Lung (tissue), 17 donors: ENCODE measurements at places on chromosomes 1 and 21. TPM values are rescaled to one million over a fixed set of nuclear protein-coding genes. Genes with fewer than 3 reads are reported as not detected.
A peak's percentile ranks its signal among the peaks of the same experiment; 100 is the strongest.

DNA sequence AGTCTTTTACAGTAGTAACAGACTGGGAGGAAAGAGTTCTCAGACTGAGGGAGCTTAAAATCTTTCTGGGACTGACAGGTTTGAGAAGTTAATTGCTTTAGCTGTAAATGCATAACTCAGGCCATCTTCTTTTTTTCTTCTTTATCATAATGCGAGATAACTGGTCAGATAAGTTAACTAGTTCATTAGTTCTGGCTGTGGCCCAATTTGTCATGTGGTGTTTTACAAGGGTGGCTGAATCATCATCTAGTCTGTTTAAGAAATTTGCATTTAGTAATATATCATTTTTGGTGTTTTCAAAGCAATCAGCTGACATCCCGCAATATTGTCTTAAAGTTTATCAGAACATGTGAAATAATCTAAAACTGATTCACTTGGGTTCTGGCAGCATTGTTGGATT, 14.0 kb downstream of the HSD3B2 start:
- no peak for DNase-seq

DNA sequence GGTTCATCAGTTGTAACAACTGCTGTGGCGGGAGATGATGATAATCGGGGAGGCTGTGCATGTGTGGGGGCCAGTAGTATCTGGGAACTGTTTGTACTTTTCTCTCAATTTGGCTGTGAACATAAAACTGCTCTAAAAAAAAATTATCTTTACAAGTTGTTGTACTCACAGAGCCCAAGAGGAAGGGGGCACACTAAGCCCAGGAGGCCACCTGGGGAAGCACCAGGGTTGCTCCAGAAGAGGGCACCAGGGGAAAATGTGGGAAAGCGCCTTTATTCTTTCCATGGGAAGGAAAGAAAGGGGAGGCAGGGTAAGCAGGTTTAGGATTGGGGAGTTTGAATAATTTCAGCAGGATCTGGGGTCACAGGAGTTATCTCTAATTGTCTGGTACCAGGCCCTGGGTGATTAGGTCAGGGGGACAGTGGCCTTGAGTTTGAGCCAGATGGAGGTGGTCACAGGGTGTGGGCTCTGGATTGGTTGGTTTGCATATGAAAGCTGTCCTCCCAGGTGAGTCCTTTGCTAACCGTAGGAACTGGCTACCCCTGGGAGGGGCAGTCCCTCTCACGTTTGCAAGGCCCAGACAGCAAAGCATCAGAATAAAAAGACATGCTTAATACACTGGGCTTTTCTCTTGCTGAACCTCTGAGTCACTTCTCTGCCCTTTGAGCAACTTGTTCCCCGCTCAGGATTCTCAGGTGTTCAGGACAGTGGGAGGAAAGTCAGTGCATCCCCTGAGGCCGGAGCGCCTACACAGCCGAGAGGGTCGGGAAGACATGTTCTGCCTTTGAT, 11.2 kb downstream of the MYOC start:
- no peak for DNase-seq

- DNase-seq: no peak
Measured at GRCh38 chr1:197692965-197693364, 82.3 kb downstream of the DENND1B start.

DNA sequence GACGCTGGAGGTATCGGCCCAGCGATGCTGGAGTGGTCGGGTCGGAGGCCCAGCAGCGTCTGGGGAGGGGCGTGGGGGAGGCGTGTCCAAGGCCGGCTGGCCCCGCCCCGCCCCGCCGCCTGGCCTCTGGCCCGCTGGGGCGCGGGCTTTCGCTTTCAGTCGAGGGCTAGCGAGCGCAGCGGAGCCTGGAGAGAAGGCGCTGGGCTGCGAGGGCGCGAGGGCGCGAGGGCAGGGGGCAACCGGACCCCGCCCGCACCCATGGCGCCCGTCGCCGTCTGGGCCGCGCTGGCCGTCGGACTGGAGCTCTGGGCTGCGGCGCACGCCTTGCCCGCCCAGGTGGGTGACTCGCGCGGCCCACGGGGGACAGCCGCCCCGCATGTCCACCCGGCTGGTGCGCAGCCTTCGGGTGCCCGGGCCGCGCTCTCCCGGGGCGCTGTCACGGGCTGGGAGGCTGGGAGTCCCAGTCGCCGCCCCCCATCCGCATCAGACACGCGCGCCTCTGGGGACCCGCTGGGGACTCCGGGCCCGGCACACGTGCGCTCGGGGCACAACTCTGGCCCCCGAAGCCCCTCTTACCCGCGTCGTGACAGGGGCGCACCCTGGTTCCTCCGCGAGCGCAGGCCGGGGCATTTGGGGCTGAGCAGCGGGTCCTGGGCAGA, at the start of gene TNFRSF1B:
TSS of gene TNFRSF1B (plus strand) at position 158 of the 659 bp plus-strand sequence. CDS start at position 259, 101 bp downstream.
- peak; percentile 64 for DNase-seq

DNA sequence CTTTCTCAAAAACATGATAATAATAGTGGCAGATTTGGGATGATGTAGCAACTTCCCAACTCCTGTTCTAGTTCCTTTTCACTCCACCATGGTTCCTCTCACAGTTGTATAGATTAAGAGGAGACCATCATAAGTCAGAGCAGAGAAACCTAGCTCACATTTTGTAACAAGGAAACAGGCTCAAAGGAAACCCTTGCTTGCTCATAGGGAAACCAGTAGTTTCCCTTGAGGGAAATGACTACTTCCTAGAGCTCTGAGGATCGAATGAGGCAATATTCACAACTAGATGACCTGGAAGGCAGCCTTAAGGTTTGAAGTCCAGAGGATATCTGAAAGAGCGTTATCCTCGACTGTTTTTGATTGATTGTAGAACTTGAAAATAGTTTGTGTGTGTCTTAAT, 76.1 kb upstream of the C8B start:
- no peak for DNase-seq

DNA sequence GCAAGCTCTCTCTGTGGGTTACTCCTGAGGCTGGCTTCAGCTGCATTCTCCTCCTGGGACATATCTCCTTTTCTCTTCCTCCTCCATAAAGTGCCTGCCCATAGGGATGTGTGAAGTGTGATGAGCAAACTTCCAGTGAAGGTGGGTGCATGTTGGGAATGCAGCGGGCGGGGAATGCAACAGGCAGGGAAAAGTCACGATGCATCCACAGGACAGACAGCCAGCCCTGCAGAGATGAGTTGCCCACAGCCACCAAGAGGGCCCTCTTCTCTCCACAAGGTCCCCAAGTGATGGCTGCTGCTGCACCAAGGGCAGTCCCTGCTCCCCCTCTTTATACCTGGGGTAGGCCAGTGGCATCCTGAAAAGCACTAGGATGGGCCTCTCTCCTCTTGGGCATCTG, 33.6 kb upstream of the RNF187 start:
- DNase-seq: no peak

DNA sequence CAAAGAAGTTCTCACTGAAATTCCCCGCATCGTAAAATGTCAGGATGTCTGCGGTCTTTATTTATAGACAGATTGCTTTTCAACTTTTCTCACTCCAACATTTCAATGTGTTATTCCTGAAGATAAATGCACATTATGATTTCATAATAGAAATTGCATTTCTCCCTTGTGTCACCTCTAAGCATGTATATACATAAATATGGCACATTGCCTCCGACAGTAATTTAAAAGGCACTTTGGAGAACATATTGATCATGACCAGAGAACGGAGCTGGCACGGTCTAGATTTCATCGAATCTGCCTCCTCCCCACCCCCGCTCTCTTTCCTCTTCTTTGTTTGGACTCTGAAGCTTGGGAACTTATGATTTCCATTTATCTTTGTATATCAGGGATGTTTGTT, 54.9 kb upstream of the IGSF21 start:
- DNase-seq: no peak

GRCh38 chr1:58030456-58030855, 516.1 kb downstream of the OMA1 start:
- DNase-seq: no peak

- no peak for DNase-seq
Measured at GRCh38 chr1:221350091-221350490, 391.8 kb downstream of the DUSP10 start.

GRCh38 chr1:112762541-112763500, 47.7 kb upstream of the PPM1J start:
- DNase-seq: peak; percentile 68

- peak; percentile 70 for DNase-seq
Measured at GRCh38 chr1:23960291-23961020, 828 bp downstream of the PNRC2 start.

DNA sequence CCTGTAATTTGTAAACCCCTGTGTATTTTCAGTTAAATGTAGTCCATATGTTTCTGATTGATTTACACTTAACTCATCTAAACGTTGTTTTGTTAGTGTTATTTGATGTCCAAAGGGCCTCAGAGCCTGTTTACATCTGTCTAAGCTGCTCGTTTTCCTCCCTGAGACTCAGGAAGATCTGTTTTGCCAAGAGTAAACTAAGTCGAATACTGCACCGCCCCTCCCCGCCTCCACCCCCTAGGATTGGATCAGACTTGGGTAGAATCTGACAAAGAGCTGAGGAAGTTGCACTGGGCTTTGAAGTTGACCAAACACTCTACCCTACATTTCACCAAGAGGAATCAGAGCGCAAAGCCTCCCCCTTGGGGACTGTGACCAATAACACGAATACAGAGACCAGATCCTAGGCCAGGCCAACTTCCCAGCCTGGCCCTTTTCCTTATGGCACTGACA, 206.9 kb upstream of the LMO4 start:
- DNase-seq: peak; percentile 92

DNA sequence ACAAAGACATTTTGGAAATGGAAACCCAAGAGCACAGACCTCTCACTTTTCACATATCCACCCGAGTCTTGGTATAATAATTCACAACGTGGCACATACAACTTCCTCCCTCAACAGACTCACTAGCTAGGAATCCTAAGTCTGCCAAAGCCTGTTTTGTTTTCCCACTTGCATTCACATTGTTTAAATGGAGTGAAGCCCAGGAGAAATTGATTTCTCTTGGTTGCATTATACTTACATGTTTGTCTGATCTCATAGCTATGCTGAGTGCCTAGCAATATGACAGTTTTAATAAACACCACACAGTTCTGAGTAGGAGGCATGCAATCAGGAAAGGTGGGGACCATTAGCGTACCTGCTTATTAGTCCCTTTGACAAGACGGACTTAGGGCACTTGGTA, 348.6 kb upstream of the ADGRL4 start:
- DNase-seq: no peak

GRCh38 chr1:43883321-43883720, 50.3 kb upstream of the ARTN start:
- DNase-seq: no peak

DNA sequence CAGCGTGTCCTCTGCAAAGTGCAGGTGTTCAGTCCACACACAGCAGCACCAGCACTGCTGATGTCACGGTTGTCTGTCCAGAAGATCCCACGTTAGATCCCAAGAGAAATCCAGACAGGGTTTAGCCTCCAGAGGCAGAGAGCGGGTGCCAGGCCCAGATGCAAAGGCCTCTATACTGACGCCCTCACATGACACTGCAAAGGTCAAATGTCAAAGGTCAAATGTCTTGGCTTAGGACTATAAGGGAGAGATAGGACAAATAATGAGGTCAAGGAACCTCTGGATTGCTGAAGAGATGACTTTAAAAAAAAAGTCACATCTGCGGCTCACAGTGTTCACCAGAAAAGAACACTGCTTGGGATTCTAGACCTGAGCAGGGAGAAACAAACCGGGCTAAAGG, 101.5 kb downstream of the COLGALT2 start:
- no peak for DNase-seq

GRCh38 chr1:161763522-161764098, 2.5 kb upstream of the ATF6 start:
- DNase-seq: no peak

- DNase-seq: no peak
Measured at GRCh38 chr1:113244112-113244820, 146.0 kb upstream of the MAGI3 start.

- DNase-seq: no peak
Measured at GRCh38 chr21:34690793-34691175, 22.0 kb downstream of the CLIC6 start.

DNA sequence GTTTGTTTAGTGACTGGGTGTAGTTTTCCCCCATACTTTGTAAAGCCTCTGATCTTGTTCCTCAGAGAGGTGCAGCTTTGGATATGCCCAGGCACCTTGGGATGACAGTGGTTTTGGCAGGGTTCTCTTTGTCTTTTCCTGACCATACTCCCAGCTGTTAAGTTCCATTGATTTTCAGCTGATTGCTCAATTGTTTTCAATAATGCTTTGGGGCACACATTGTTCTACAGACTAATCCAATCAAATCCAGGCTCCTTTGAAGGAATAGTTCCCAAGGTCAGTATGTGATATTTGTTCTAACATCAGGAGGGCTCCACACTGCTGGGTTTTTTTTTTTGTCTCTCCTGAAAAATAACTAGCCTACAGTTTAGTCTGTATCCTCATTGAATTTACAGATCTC, 24.8 kb downstream of the PPP2R5A start:
- DNase-seq: no peak

- DNase-seq: no peak
Measured at GRCh38 chr1:101388904-101389546, 152.2 kb downstream of the S1PR1 start.

- DNase-seq: no peak
Measured at GRCh38 chr1:156337888-156338179, 258 bp downstream of the CCT3 start.

GRCh38 chr1:237684236-237684635, 206.5 kb downstream of the ZP4 start:
- DNase-seq: no peak

- DNase-seq: no peak
Measured at GRCh38 chr1:198015309-198015708, 98.1 kb downstream of the LHX9 start.

GRCh38 chr1:84781946-84782771, 91.9 kb upstream of the SSX2IP start:
- peak; percentile 31 for DNase-seq

DNA sequence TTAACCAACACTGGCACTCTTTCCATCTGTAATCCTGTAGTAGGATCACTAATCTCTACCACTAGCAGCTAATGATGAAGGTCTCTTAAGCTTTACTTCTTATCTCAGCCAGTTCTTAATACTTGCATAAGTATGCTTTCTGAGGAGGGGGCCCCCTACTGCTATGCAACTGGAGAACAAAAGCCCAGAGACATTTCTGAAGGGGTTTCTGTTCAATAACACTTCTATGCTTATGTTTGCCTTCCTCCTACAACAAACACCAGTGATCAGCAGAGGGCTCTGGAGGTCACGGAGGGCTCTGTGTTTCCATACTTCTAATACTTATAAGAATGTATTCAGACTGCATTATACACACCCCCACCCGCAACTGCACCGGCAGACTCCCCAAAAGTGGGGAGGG, 215.8 kb downstream of the BARHL2 start:
- DNase-seq: peak; percentile 1

Gene COL18A1
- total RNA-seq: 45.3 TPM

Gene EPHX1
- 114 TPM for total RNA-seq

Gene BEST4
- total RNA-seq: 1.4 TPM

Gene KIAA1614
- 6.2 TPM for total RNA-seq

Gene CCDC185
- total RNA-seq: not detected

Gene ARHGEF16
- 6.5 TPM for total RNA-seq

Gene CR1L
- total RNA-seq: 1.3 TPM

Gene SPRR3
- total RNA-seq: 1.9 TPM

Gene DPT
- total RNA-seq: 7.4 TPM

Gene ITSN1
- total RNA-seq: 46.0 TPM

Gene PADI3
- not detected for total RNA-seq

Gene ANKRD45
- total RNA-seq: 10.5 TPM

Gene LCE3D
- not detected for total RNA-seq

Gene RHBG
- total RNA-seq: 0.18 TPM
